ENCODE measurements at places on chromosomes 12 and 14.

- no peak for DNase-seq
These were observed 7.5 kb downstream of the FOXG1 start for GRCh38 chr14:28773861-28774691.

DNA sequence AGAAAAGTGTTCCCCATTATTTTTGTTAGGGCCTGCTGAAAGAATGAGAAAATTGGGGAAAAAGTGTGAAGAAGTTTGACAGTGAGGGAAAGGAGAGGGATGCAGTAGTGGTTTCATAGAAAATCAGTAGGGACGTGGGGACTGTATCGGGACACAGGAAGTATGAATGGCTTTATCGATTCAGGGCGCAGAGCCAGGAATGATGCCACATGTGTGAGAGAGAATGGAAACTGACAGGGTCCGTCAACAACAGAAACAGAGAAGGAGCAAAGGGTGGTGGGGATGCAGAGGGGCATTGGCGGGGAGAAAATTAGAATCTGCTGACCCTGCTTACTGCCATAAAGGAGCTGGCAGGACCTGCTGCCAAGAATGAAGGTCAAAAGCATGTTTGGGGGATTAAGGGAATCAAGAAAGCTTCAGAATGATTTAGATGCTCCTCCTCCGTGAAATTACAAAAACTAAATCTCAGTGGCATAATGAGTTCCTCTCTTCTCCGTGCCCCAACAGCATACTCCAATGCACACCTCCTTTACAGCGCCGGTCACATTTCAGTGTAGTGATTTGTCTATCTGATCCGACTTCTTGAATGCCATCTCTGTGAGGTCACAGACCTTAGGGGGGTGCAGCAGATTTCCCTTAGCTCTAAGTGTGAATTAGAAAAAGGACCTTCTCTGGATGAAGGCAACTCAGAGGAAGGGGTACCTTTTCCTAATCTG, 92.6 kb downstream of the EMP1 start:
- DNase-seq, result peak; percentile 7

DNA sequence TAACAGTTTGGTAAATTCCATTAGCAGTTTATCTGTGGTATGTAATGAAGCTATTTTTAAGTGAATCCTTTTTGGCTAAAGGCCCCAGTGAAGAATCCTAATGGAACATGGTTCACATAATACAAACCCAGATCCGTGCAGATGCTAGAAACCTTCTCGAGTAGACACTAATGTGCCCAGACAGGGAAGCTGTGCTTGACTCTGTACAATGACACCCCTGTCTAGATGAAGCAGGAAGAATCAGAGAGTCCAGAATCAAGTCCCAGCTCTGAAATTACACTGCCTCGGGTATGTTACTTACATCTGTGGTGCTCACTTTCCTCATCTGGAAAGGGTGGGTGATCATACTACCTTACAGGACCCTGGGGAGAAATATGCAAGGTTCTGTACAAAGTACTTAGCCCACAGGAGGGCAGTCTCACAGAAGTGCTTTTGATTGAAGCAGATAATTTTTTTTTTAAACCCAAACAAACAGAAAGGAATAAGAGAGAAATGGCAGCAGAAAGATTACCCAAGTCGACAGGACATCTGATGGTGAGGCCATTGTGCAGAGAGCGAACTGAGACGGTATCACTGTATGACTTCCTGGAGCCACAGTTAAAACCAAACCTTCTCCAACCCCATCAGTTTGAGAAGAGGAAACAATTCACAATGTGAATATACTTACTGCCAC, 8.5 kb downstream of the CRACR2A start:
- no peak for DNase-seq

DNA sequence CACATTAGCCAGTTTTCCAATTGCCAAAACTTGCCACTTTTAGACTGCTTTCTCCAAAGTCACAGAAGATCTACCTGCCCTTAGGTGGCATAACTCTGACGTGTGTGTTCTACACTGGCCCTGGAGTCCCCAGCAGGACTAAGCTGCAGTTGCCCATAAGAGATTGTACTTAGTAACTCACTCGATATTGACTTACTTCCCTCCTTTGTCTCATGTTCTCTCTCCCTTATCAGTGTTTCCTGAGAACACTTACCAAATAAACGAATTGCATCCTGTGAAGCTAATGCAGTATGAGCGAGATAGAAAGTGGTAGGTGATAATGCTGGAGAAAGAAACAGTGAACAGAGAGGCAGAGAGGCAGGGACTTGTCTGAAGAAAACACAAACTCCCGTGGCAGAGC, 117.2 kb downstream of the NUAK1 start:
- no peak for DNase-seq

DNA sequence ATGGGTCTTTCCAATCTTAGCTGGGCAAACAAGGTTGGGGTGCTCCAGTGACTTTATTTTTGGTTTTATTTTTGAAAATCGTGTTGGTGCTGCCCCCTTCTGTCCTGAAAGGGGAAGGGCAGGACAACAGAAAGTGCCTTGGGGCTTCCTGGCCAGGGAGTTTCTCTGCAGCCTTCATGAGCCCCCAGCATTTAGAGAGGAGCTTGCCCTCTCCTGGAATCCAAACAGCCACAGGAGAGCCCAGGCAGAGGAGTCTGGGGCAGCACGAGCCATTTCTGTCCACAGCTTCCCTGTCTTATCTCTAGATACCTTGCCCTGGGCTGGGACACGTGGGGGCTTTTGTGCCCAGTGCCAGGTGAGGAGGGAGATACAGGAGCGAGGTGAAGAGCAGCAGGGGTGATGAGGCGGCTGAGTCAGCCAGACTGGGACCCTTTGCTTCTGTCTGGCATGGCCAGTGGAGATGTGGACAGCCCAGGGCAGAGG, 4.4 kb upstream of the C1RL start:
- no peak for DNase-seq

DNA sequence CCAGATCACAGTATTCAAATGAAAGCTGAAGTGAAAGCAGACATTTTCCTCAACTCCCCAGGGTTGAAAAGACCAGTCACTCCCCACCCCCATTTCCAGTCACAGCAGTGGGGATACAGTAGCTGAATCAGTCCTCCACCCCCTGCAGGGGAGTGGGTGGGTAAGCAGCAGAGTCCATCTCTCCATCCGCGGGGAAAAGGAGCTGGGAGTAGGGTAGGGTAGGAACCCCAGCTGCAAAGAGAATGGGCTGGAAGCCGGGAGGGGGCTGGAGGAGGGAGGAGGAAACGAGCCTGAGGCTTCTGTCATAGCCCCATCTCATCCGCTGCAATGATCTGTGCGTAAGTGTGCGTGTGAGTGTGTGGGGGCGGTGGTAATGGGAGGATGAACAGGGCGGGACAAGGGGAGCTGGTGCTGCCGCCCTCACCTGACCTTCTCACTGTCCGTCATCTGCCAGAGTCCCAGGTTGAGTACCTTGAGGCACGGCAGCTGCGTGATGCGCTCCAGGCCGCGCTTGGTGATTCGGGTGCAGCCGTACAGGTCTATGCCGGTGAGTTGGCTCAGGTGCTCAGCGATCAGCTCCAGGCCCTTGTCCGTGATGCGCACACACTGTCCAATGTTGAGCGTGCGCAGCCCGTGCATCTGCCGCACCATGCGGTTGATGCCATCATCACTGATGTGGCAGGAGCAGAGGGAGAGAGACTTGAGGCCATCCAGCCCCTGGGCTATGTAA, 1.8 kb downstream of the FBXL14 start:
- DNase-seq, result no peak
